ENCODE measurements at places on chromosomes 5 and 9.

DNA sequence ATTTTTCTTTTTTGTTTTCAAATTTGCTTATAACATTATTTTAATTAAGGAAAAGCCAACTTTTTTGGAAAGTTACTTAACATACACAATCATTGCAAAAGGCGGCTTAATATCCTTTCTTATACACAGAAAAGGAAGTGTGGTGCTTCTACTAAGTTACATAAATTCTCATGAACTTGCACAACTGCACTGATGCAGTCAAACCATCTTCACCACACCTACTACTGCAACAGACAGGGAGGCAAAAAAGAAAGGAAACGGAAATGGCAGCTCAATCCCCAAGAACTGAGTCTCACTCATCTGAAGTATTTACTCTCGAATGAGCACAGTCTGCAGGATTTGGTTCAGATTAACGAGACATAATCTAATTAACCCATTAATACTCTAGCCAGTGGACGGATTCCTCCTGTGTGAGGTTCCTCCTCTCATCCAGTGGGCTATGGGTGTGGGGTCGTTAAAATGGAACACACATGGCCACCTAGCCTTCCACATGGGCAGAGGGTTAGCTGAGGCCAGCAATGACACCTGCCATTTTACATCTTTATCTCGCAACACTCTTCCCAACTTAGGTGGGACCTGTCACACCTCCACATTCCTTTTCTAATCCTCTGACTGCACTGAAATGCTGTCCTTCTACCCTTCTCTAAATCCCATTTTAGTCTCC lies 30.0 kb downstream of the GOLM1 start:
- DNase-seq: no peak

- no peak for DNase-seq
Observed at GRCh38 chr9:77748214-77748772, 100.2 kb upstream of the GNA14 start.

DNA sequence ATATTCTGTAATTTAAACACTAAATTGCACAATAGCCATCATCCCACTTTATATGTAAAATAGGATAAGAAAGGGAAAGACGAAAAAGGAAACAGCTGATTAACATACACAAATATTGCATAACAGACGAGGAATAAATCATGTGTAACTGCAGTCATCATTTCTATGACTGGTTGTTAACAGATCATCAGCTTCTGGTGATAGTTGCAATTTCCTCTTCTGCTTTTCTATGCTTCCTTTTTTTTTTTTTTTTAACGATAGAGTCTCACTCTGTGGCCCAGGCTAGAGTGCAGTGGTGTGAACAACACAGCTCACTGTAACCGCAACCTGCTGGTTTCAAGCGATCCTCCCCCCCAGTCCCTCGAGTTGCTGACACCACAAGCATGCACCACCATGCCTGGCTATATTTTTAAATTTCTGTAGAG lies 22.5 kb upstream of the JAKMIP2 start:
- peak; percentile 36 for DNase-seq

DNA sequence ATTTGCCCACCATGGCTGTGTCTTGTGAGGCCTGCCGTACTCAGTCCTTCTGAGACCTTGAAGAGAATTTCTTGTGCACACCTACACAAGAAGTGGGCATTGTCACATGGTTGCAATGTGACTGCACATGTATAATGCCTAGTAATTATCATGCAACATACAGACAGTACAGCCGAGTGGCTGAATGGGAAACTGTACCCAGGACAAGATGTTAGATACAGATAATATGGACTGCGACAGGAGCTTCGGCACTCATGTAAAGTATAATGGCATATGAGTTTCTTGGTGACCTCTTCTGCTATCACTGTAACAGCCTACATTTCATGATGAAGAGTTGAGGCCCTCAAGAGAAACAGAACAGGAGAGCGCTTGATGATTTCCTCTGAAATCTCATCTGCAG lies 4.8 kb upstream of the PRKACG start:
- no peak for DNase-seq

DNA sequence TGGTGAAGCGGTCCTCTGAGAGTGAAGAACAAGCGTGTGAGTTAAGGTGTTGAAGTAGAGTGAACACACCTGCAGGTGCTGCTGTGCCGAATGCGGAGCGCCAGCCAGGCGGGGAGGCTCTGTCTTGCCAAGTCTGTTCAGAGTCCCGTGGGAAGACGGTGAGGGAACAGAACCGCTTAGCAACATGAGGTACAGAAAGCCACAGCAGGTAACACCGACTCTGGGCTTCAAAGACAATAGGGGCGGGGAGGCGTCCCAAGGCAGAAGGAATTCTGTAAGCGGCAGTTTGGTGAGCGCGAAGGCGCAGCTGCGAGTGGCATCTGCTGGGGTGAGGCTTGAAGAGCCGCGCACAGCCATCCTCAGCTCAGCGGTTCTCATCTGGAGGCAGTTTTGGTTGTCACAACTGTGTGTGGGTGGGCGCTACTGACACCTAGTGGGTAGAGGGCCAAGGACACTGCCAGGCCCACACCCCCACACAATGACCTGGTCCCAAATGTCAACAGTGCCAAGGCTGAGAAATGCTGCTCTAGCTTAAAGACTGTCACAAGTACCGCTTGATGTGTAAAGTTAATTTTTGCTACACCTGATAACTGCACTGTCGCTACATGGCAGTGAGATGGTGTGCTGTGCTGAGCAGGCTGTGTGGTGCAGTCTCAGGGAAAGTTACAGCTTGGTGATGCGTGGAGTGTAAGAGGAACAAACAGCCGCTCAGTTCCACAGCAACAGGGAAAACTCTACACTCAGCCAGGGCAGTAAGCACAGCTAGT lies 67.4 kb upstream of the TBC1D9B start:
- peak; percentile 4 for DNase-seq

- no peak for DNase-seq
Observed at GRCh38 chr9:119334745-119335144, 34.5 kb downstream of the BRINP1 start.

DNA sequence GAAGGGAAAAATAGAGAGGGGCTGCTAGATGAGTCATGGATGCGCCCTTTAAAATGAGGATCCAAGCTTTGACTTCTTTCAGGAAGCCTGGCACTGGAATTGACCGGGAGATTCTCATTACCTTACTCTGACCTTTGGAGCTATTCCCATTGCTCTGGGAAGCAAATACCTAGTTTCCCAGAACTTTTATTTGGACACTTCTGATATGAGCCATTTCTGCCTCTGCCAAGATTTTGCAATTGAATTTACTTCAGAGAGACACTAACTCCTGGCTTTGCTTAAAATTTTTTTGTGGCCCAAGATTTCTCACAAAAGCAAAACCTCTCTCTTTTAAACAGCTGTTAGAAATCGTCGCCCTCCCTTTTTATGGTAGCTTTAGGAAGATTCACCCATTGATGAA lies 15.7 kb upstream of the AGXT2 start:
- no peak for DNase-seq

DNA sequence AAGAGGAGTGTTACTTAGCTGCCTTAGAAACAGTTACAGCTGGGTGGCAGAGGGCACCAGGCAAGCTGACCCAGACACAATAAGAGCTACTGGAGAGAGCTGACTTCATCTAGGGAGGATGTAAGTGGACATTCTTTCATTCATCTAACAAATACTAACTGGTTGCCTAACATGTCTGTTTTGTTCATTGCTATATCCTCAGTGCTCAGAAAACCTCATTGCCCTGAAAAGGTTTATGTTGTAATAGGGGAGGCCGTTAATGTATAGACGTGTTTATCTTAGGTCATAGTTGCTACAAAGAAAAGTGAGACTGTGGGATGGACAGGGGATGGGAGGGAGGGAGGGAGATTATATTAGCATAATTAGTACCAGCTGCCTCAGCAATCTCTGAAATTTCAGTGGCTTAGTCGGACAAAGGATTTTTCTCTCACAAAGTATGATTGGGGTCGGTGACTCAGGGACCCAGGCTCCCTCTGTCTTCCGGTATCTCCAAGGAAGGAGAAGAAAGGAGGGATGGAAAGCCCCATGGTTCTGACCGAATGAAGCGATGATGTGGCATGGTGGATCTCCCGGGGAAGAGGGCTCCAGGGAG lies 2.6 kb upstream of the SNX18 start:
- DNase-seq: no peak

DNA sequence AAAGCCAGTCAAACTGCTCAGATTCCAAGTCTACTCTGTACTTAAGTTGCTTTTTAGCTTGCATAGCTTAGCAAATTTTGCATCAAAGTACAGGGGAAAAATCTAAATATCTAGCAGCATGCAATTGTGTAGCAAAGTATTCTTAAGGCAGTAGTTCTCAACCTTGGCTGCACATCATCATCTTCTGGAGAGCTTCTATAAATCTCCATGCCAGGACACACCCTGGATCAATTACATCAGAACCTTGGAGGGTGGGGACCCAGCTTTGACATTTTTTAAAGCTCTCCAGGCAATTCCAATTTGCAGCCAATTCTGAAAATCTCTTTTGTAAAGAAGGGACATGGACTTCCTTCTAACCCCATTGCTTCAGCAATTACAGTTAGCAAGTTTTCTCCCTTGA lies 187.5 kb downstream of the SNCAIP start:
- no peak for DNase-seq

- DNase-seq: peak; percentile 67
Observed at GRCh38 chr9:126471084-126471624, 142.6 kb upstream of the LMX1B start.

GRCh38 chr5:54224103-54224826 lies 86.1 kb downstream of the ARL15 start:
- no peak for DNase-seq

Data from stimulated activated CD8-positive, alpha-beta memory T cell treated with anti-CD3 and anti-CD28 coated beads, Interleukin-7, amount 100 ng/mL, for 4 hours (primary cell).